ENCODE measurements at places on chromosomes 4 and X. TPM values are rescaled to one million over a fixed set of nuclear protein-coding genes. Genes with fewer than 3 reads are reported as not detected.

- DNase-seq = peak; percentile 64
- H3K4me1 ChIP-seq = no peaks in the 10 kb centered on the region
- no peaks in the 10 kb centered on the region for H3K36me3 ChIP-seq
- H3K4me3 ChIP-seq = no peak overlapping the region
- H3K27ac ChIP-seq = no peak overlapping the region
These were observed 273.3 kb upstream of the FAT4 start for GRCh38 chr4:125041372-125041930.

GRCh38 chrX:133776072-133776471 is 209.3 kb downstream of the GPC3 start:
- H3K4me3 ChIP-seq = no peak overlapping the region
- no peaks in the 10 kb centered on the region for H3K27me3 ChIP-seq
- no peaks in the 10 kb centered on the region for H3K36me3 ChIP-seq
- peak; percentile 9 for DNase-seq
- no peak overlapping the region for H3K27ac ChIP-seq

Gene PDCL2
- not detected for total RNA-seq

Gene ARSJ
- 30.8 TPM for total RNA-seq

- no peaks in the 10 kb centered on the region for H3K27me3 ChIP-seq
- peak; percentile 23 for DNase-seq
- peaks cover 5% of the 10 kb centered on the region for H3K36me3 ChIP-seq
- H3K4me3 ChIP-seq = no peak overlapping the region
- no peak overlapping the region for H3K27ac ChIP-seq
These were observed 138.3 kb downstream of the PDE5A start for GRCh38 chr4:119490335-119490734.

Gene PAGE4
- total RNA-seq = not detected

- no peaks in the 10 kb centered on the region for H3K27me3 ChIP-seq
- H3K36me3 ChIP-seq = no peaks in the 10 kb centered on the region
- H3K4me1 ChIP-seq = peaks cover 13% of the 10 kb centered on the region
- peak; percentile 78 for DNase-seq
These were observed 149.9 kb downstream of the CHIC2 start for GRCh38 chr4:53914313-53915016.

DNA sequence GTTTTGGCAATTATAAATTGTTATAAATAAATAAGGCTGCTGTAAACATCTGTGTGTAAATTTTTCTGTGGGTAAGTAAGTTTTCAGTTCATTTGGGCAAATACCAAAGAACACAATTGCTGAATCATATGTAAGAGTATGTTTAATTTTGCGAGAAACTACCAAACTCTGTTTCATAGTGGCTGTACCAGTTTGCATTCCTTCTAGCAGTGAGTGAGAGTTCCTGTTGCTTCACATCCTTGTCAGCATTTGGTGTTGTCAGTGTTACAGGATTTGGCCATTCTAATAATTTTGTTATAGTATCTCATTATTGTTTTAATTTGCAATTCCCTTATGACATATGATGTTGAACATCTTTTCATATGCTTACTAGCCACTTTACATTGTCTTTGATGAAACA is 48.4 kb downstream of the ARFIP1 start:
- H3K36me3 ChIP-seq = no peaks in the 10 kb centered on the region
- H3K4me3 ChIP-seq = no peak overlapping the region
- no peak overlapping the region for H3K27ac ChIP-seq

Gene HEPH
- total RNA-seq = 43.1 TPM

Gene RAB40A
- total RNA-seq = under 0.01 TPM

DNA sequence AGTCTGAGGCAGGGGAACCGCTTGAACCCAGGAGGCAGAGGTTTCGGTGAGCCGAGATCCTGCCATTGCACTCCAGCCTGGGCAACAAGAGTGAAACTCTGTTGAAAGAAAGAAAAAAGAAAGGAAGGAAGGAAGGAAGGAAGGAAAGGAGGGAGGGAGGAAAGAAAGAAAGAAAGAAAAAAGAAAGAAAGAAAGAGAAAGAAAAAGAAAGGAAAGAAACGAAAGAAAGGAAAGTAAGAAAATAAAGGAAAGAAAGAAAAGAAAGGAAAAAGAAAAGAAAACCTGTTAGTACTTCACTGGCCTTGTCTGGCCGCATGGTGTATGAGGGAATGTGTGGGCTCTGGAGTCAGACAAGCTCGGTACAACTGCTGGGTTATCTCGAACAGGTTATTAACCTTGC is 20.8 kb upstream of the MAGEA1 start:
- H3K4me3 ChIP-seq = no peak overlapping the region
- no peaks in the 10 kb centered on the region for H3K4me1 ChIP-seq
- no peaks in the 10 kb centered on the region for H3K36me3 ChIP-seq
- H3K27ac ChIP-seq = no peak overlapping the region
- no peaks in the 10 kb centered on the region for H3K27me3 ChIP-seq

- no peak for DNase-seq
- H3K4me1 ChIP-seq = no peaks in the 10 kb centered on the region
- H3K27me3 ChIP-seq = no peaks in the 10 kb centered on the region
- no peak overlapping the region for H3K4me3 ChIP-seq
These were observed 97.2 kb upstream of the FRG1 start for GRCh38 chr4:189843413-189844009.

DNA sequence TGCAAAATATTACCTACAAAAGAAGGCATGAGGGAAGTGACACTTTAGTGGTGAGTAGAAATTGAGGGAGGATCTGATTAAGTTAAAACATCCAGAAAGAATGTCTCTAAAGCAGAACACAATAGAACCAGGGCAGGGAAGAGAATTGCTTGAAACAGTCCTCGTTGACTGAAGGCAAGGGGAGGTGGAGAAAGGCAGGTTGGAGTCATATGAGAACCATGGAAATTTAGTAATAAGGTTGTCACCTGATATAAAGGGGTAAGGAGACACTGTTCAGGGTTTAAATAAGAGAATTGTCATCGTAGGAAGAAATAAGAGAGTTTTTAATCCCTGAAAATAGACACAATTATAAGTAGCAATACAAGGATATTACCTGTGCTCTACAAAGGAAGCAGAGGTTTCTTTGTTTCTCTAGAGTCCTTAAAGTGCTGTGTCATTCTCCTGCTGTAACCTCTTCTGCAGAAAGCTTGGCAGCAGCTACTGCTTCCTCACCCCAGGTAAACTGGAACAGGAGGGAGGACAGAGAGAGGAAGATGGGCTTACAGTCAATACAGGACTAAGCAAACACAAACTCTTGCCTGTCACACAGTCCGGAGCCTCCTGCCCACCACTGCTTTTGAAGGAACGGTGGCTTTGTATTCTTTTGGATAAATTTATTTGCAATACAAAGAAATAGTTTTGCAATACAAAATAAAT is 258.4 kb downstream of the PPARGC1A start:
- DNase-seq = no peak
- no peaks in the 10 kb centered on the region for H3K27me3 ChIP-seq
- H3K4me3 ChIP-seq = no peak overlapping the region
- no peaks in the 10 kb centered on the region for H3K36me3 ChIP-seq
- H3K4me1 ChIP-seq = no peaks in the 10 kb centered on the region

- H3K36me3 ChIP-seq = no peaks in the 10 kb centered on the region
- peaks cover 3% of the 10 kb centered on the region for H3K4me1 ChIP-seq
- H3K4me3 ChIP-seq = peak within 1 kb of the TSS; percentile 64
- H3K27ac ChIP-seq = no peak within 1 kb of the TSS
These were observed at the start of gene INPP4B for GRCh38 chr4:142846108-142846728. Gene INPP4B, minus strand, starts transcription at chr4:142846301.

- no peak for DNase-seq
- no peaks in the 10 kb centered on the region for H3K27me3 ChIP-seq
- no peaks in the 10 kb centered on the region for H3K4me1 ChIP-seq
These were observed 40.1 kb upstream of the MAMLD1 start for GRCh38 chrX:150323020-150323419.

DNA sequence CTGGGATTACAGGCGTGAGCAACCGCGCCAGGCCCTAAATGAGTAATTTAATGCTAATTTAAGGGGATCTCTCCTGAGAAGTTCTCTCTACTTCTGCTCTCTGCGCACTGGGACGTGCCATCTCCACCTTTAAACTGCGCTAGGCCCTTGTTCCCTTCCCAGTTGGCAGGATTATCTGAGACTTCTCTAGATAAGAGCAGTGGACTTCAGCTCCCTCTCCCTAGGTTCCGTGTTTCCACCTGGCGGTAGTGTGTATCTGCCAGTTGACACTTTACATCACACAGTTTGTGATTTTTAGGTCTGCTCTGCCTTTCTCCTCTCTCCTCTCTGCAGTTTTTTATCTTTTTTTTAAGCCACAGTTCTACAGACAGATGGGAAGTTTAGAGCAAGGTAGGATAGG is 40.2 kb downstream of the ARHGAP10 start:
- H3K4me3 ChIP-seq = no peak overlapping the region
- H3K4me1 ChIP-seq = peaks cover 16% of the 10 kb centered on the region
- peak overlapping the region; percentile 76 for H3K27ac ChIP-seq
- no peak for DNase-seq

DNA sequence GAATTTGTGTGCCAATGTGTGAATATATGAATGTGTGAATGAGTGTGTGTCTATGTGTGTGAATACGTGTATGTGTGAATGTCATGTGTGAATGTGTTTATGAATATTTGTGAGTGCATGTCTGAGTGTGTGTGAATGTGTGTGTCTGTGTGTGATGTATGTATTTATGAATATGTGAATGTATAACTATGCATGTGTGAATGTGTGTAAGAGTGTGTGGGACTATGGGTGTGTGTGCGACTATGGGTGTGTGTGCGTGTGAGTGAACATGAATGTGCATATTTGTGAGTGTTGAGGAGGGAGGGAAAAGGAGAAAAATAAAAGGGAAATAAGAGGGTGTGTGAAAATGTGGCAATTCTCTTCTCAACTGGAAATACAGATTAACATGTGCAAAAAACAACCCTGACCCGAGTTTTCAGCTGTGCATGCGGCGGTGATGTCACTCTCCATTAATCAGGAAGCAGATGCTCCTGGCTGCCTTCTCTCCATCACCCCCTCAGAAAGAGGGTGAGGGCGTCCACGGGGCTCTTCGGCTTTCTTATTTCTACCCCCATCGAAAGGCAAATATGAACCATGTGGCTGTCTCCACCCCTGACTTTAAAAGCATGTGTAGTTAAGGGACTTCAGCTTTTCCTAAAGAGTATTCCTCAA is 219.8 kb downstream of the MAML3 start:
- no peaks in the 10 kb centered on the region for H3K4me1 ChIP-seq
- no peaks in the 10 kb centered on the region for H3K36me3 ChIP-seq
- peak; percentile 42 for DNase-seq
- no peaks in the 10 kb centered on the region for H3K27me3 ChIP-seq
- no peak overlapping the region for H3K4me3 ChIP-seq

Gene PLK4
- total RNA-seq = 1.3 TPM

GRCh38 chrX:110741213-110741796 is 54.3 kb downstream of the CHRDL1 start:
- H3K4me3 ChIP-seq = no peak overlapping the region
- H3K27ac ChIP-seq = no peak overlapping the region
- DNase-seq = peak; percentile 86
- no peaks in the 10 kb centered on the region for H3K36me3 ChIP-seq
- H3K4me1 ChIP-seq = peaks cover 6% of the 10 kb centered on the region

Gene DTHD1
- not detected for total RNA-seq

- H3K36me3 ChIP-seq = no peaks in the 10 kb centered on the region
- H3K4me3 ChIP-seq = no peak overlapping the region
- no peaks in the 10 kb centered on the region for H3K4me1 ChIP-seq
These were observed 73.2 kb downstream of the CBLL2 start for GRCh38 chrX:22345884-22346283.

DNA sequence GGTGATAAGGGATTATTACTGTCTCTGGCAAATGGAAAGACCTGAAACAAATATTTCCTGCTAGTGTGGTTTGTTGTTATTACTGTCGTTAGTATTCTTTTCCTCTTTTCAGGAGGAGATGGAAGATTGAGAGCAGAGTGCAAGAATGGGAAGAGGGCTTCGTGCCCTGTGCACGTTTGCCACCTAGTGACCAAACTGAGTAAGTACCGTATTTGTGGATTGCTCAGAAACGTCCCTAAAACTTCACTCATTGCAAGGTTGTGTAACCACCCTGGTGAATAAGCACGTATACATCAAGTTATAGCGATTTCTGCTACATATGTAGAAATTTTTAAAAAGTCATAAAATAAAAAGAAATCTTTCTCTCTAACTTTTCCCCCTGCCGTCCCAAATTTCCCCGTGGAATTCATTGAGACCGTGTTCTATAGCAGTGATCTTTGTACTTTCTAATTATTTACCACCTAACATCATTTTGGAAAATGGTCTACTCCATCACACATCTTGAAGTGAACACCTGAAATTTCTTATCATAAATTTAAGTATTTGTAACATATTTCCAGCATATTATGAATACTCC is 24.3 kb downstream of the LINC00632 start:
- H3K4me1 ChIP-seq = no peaks in the 10 kb centered on the region
- DNase-seq = peak; percentile 70
- H3K36me3 ChIP-seq = no peaks in the 10 kb centered on the region

Gene ASB12
- total RNA-seq = not detected

Gene PRPS1
- 17.0 TPM for total RNA-seq

- H3K36me3 ChIP-seq = no peaks in the 10 kb centered on the region
- DNase-seq = no peak
- peaks cover 12% of the 10 kb centered on the region for H3K4me1 ChIP-seq
- no peaks in the 10 kb centered on the region for H3K27me3 ChIP-seq
- no peak overlapping the region for H3K27ac ChIP-seq
- H3K4me3 ChIP-seq = no peak overlapping the region
These were observed 97.1 kb upstream of the MAML3 start for GRCh38 chr4:140250989-140251552.

DNA sequence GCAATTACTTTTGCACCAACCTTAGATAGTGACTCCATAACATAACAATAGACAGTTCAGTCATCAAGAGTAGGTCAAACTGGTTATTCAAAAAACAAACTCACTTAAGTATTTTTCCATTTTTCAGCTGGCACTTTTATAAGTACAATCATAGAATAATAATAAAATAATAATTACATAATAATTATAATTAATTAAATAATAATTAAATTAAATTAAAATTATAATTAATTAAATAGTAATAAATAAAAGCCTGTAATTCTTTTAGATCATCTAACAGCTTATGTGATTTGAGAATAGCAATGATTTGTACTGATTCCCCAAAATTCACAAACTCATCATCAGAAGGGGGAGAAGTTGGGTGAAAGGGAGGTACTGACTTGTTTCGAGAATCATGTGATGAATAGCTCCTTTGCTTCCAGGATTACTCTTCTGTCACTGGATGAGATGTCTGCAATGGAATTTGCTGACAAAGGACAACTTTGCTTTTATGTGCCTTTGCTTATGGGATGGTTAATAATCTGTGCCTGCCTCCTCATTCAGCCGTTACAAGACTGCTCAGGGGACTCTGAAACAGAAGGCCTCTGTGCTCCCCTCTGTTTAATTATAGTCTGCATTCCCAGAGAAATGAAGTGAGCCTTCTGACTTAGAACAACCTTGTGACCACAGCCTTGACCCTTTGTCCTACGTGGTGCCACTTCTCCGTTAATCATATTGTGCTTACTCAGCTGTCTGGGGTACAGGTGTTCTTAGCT is 104.8 kb upstream of the ENPEP start:
- H3K4me3 ChIP-seq = no peak overlapping the region
- no peaks in the 10 kb centered on the region for H3K4me1 ChIP-seq
- no peaks in the 10 kb centered on the region for H3K36me3 ChIP-seq
- no peak overlapping the region for H3K27ac ChIP-seq
- H3K27me3 ChIP-seq = no peaks in the 10 kb centered on the region
- DNase-seq = no peak
